GM10248 (cell line): ENCODE measurements at places on chromosomes 7 and 10.

GRCh38 chr10:95333997-95334804, 43.4 kb upstream of the PDLIM1 start:
- no peak for DNase-seq

- DNase-seq: no peak
These were observed 259.1 kb upstream of the MKLN1 start for GRCh38 chr7:131068604-131069021.

DNA sequence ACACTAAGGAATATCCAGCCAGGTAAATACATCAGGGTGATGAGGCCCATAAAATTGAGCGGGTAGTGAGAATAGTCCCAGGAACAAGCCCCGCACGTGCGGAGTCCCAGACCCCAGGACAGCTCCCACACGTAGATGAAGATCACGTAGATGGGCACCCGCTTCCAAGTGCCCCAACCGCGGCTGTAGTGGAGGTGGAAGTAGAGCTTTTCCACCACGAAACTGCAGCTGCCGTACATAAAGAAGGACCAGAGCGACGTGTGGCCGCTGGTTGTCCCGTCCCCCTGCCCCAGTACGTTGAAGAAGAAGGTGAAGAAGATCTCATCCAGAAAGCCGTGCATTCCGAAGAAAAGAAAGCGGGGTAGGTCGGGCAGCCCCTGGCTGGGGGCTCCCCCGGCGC, 948 bp downstream of the TMEM229A start:
- peak; percentile 10 for DNase-seq

- no peak for DNase-seq
These were observed 22.1 kb downstream of the CFAP46 start for GRCh38 chr10:132920101-132920925.

- DNase-seq: peak; percentile 46
These were observed 66.4 kb downstream of the EXOC6 start for GRCh38 chr10:92914478-92915325.

- DNase-seq: no peak
These were observed 127.2 kb downstream of the SLIT1 start for GRCh38 chr10:97058521-97058920.

DNA sequence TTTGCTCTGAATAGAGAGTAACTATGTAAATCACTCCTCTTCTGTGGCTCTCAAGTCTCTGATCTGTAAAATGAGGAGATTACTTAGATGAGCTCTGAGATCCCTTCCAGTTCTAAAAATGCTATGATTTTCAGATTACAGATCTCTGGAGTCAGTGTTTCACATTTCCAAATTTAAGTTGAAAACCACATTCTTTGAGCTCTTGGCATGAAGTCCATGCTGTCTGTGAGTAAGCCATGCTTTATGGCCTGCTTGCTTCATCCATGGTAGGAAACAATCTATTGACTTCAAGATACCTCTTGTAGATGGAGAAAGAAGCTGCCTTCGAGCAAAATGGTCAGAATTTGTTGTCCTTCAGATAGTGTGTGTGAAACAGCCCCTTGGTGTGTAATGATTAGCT, 64.9 kb downstream of the CELF2 start:
- no peak for DNase-seq

- peak; percentile 46 for DNase-seq
These were observed 49.9 kb upstream of the STEAP1B start for GRCh38 chr7:22549667-22550513.

DNA sequence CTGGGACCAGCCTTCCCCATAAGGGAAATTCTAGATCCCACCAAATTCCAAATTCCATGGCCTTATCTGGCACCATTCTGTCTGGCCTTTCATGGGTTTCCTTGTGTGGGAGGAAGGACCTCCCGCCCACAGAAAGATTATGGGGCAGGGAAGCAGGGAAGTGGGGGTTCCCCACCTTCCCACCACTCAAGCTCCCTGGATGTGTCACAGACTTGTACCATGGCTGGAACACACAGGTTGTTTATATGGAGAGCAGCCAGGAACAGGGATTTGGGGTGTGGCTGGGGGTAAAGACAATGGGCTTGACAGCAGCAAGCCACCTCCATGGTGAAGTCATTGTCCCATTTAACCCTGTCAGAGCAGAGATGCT, 18.3 kb downstream of the UNC5B start:
- no peak for DNase-seq

GRCh38 chr10:127100983-127101615, 95.3 kb downstream of the INSYN2A start:
- no peak for DNase-seq
